ENCODE measurements at places on chromosomes 6 and 20. TPM values are rescaled to one million over a fixed set of nuclear protein-coding genes. Genes with fewer than 3 reads are reported as not detected.

MUC22 gene
- total RNA-seq, result not detected

OR12D3 gene
- not detected for total RNA-seq

SLC22A3 gene
- 0.48 TPM for total RNA-seq

ADAM33 gene
- total RNA-seq, result 9.7 TPM

GRCh38 chr6:169568314-169569087 is 133.3 kb downstream of the WDR27 start:
- DNase-seq, result no peak

DNA sequence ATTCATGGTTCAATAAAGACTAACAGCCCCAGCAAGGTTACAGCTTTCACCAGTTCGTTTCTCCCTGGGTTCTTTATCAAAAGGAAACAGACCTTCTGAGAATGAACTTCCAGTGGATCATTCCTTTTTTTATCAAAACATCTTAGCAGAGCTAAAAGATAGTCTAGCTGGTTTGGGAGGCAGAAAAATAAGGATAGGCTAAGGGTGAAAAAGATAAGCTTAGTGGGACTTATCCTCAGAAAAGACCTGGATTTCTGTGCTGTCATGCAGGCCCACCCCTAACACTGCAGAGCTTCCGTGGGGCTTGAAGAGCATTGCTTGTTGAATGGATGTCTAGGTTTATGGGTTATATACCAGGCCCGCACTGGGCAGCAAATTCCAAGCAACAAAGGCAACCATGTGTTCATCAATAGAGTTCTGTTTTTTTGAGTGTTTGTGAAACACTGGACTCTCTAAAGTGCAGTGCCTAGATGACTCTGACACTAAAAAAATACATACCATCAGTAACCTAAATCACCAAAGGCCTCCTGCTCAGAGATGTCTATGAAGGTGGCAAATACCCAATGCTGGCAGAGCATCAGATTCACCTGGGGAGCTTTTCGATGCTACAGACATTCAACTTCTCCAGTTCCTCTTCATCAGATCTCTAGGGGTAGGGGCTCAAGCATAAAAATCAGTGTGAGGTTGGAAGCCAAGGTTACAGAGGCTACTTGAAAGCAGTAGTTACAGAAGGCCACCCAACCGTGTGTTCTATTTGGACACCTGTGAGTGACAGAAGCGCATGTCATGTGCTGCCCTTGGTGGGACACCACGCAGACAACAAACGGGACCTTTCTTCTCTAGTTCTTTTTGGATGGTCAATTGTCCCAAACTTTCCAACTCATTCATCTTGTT is 53.0 kb downstream of the TNFAIP3 start:
- no peak for DNase-seq

DNA sequence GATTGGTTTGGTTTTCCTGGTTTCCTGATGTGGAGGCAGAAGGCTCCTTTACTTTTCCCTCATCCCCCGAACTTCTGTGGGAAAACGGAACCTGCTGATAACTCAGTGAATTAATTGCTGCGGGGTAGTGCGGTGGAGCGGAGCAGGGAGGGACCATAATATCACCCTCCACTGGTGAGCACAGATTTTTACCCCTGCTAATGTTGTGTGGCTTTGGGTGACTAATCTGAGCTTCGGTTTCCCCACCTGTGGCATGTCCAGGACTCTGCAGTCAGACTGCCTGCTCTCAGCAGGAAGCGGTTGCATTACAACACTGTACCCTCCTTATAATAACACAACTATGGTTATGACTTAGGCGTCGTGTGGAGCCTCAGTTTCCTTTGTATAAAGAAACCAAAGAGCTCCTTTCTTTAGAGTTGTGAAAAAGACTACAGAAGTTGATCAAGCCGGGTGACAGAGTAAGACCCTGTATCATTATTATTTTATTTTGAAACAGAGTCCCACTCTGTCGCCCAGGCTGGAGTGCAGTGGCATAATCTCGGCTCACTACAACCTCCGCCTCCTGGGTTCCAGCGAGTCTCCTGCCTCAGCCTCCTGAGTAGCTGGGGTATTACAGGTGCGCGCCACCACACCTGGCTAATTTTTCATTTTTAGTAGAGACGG is 2.2 kb upstream of the ID1 start:
- peak; percentile 67 for DNase-seq

GRCh38 chr20:931401-931800 is 15.3 kb upstream of the ANGPT4 start:
- DNase-seq, result no peak

- no peak for DNase-seq
These were observed 22.5 kb upstream of the IRAK1BP1 start for GRCh38 chr6:78844899-78845298.

DNA sequence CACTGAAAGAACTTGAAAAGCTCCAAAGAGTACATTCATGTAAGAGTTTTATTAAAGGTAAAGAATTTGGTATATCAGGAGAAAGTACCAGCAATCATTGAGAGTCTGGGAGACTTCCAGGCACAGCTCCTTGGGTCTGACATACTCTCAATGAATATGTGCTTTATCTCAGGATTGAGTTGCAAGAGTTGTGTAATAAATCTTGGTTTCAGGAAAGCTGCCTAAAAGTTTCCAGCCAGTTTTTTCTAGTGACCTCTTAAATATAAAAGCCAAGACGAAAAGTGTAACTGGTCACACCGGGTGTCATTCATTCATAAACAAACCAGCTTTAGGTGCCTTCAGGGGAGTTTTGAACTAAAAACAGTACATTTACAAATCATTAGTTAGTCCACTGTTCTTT is 21.6 kb upstream of the GJA1 start:
- no peak for DNase-seq

GRCh38 chr6:36023996-36024795 is at the start of gene SLC26A8:
TSS of gene SLC26A8 (minus strand) at chr6:36024641. CDS start at chr6:36019707, 4,934 bp downstream.
- no peak for DNase-seq

GRCh38 chr6:163335671-163336545 is 78.6 kb upstream of the QKI start:
- DNase-seq, result peak; percentile 86

GRCh38 chr6:26071135-26071534 is 16.1 kb upstream of the HFE start:
- DNase-seq, result peak; percentile 72

- DNase-seq, result no peak
These were observed 5.8 kb upstream of the TMEM14A start for GRCh38 chr6:52664991-52665686.

- no peak for DNase-seq
These were observed 290.4 kb downstream of the EYS start for GRCh38 chr6:65416621-65417020.

GRCh38 chr20:63562461-63563224 is 8.7 kb downstream of the FNDC11 start:
- DNase-seq, result no peak

DNA sequence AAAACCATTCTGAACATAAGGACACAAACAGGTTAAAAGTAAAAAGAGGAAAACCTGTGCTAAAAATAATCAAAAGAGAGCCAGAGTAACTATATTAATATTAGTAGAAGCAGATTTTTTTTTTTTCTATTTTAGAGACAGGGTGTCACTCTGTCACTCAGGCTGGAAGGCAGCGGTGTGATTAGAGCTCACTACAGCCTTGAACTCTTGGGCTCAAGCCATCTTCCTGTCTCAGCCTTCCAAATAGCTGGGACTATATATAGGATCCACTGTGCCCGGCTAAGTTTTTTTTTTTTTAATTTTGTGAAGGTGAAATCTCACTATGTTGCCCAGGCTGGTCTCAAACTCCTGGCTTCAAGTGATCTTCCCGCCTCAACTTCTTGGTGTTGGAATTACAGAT is 33.4 kb upstream of the PLN start:
- no peak for DNase-seq

- DNase-seq, result no peak
These were observed 8.8 kb downstream of the SLC22A16 start for GRCh38 chr6:110467566-110468140.

GRCh38 chr6:26553635-26554446 is 15.7 kb downstream of the HMGN4 start:
- DNase-seq, result peak; percentile 87
